A172 (cell line): ENCODE measurements at places on chromosomes 4 and X. TPM values are rescaled to one million over a fixed set of nuclear protein-coding genes. Genes with fewer than 3 reads are reported as not detected.

PAGE5 gene
- total RNA-seq = 3.0 and 8.1 TPM in 2 replicates

PFKFB1 gene
- total RNA-seq = not detected in 2 replicates

- no peak for DNase-seq
Observed at GRCh38 chr4:77155631-77156452, 1.2 kb upstream of the CCNG2 start.

GAGE2A gene
- total RNA-seq = 2.9 and 16.7 TPM in 2 replicates

ESX1 gene
- not detected in 2 replicates for total RNA-seq

ASB12 gene
- total RNA-seq = not detected in 2 replicates

- DNase-seq = no peak
Observed at GRCh38 chr4:110487873-110488272, 11.9 kb downstream of the ENPEP start.

MSMO1 gene
- 72.3 and 98.6 TPM in 2 replicates for total RNA-seq

DNA sequence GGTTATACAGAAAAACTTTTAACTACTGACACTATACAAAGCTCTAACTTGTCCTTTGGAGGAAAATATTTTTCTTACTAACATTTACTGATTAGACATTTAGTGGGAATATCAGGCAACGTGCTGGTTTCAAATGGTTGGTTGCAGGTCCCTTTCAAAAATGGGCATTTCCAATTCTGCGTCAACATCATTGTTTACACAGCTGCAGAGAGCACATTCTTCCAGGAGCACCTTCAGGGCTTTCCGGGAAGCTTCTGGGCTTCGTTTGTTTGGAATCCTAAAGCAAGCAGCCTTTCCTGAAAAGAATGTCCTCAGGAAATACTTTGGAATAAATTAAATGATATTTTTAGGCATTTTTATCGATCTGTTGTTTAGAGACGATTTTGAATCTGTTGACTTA lies 289.7 kb downstream of the TRIML1 start:
- DNase-seq = peak; percentile 55

- no peak for DNase-seq
Observed at GRCh38 chr4:1401409-1402020, 4.7 kb downstream of the NKX1-1 start.

DNA sequence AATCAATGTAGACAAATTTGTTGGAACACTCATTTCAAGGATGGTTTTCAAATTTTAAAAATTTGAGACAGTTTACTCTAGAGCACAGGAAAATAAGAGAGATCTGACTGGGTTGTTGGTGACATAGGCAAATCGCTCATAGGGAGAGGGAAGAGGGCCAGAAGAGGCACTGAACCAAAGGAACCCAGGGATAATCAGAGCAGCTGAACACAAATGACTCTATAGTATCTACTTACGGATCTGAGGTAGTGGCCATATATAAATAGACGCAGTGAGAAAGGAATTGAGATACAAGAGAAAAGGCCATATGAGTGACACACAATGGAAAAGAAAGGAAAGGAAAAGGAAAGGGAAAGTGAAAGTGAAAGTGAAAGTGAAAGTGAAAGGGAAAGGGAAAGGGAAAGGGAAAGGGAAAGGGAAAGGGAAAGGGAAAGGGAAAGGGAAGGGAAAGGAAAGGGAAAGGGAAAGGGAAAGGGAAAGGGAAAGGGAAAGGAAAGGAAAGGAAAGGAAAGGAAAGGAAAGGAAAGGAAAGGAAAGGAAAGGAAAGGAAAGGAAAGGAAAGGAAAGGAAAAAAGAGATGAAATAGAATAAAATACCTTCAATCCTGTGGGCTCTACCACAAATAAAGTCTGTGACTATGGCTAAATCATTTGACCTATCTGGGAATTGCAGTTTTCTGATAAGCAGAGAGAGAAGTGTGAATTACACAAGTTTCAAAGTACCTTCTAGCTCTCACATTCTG lies 759.2 kb downstream of the DMD start:
- DNase-seq = no peak

DNA sequence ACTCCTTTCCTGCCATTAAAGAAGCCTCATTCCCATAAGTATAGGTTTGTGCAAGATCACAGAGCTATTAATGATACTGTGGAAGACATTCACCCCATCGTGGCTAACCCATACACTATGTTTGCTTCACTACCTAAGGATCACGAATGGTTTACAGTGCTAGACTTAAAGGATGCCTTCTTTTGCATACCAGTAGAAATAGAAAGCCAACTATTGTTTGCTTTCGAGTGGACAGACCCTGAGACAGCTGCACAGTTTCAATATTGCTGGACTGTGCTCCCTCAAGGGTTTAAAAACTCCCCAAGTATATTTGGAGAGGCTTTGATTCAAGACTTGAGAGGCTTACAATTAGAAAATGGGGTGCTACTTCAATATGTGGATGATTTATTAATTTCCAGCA lies 16.0 kb upstream of the PAPSS1 start:
- DNase-seq = no peak

AMBN gene
- total RNA-seq = 0.17 TPM in 1 of 2 replicates, not detected in the other

FABP2 gene
- not detected in 2 replicates for total RNA-seq

DNA sequence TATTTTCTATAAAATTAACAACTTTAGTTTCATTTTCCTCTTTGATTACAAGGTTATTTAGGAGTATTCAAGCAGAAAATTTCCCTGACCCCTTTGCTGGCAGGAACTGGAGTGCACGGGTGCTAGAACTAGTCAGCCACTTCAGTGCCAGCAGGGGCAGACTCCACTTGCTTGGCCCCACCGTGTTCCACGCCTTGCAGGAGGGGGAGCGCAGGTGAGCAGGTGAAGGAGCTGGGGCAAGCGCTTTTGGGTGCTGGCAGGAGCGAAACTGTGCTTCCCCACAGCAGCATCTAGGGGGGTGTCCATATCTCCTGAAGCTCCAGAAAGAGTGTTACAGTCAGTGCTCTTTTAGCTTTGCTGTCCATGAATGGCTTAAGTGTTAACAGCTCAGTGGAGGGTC lies 45.5 kb downstream of the MID2 start:
- DNase-seq = no peak

GRCh38 chrX:103536071-103536470 lies 16.8 kb upstream of the RAB40A start:
- no peak for DNase-seq

DNA sequence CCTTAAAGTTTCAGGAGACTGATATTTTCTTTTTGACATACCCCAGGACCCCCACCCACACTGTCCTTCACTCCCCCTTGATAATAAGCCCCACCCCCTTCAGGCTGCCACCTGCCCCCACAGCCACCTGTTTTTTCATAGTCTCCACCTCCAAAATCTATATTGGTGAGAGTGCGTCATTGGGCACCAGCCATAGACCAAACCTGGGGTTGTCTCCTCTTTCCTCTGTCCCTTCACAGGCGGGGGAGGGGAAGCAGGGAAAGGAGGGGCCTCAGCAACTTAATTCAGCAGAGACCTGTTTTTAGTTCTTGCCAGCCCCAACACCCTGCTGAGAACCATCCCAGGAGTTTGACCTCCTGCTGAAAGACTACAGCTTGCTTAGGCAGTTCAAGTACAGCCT lies 1.1 kb downstream of the ARHGAP36 start:
- no peak for DNase-seq

CNOT6L gene
- 4.6 and 4.7 TPM in 2 replicates for total RNA-seq

SSX4B gene
- not detected in 2 replicates for total RNA-seq

DNA sequence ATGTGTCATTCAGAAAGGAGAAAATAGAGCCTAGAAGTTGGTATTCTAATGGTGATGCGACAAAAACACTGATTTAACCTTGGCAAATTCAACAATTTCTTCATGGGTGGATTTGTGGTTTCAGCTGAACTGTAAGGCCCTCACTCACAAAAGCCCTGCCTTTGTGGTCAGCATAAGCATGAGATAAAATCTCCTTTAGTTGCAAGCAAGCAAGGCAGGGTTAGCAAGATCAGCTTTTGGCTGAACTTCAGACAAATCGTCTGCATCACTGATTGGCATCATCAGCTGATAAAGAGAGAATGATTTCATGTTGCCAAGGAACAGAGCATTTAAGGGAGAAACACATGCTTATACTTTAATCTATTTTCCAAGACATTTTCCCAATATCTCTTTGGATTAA lies 2582.2 kb downstream of the PCDH7 start:
- DNase-seq = peak; percentile 40

DNA sequence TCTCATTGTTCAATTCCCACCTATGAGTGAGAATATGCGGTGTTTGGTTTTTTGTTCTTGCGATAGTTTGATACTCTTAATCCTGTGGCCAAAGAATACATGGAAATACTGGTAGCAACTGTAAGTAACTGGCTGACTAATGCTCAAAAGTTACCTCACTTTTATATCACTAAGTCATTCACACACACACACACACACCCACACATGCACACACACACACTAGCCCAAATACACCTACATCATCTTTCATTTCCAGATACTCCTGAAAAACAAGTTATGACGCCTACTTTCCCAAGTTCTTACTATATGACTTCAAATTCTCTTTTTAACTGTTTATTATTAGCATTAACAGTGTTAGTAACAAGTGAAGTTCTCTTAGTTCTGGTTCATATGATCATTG lies 101.3 kb downstream of the DCHS2 start:
- DNase-seq = no peak

GRCh38 chrX:41352329-41352838 lies 18.4 kb downstream of the DDX3X start:
- DNase-seq = no peak
